ENCODE measurements at places on chromosomes 7 and 10. TPM values are rescaled to one million over a fixed set of nuclear protein-coding genes. Genes with fewer than 3 reads are reported as not detected.

The AKR1C4 gene
- not detected for total RNA-seq

DNA sequence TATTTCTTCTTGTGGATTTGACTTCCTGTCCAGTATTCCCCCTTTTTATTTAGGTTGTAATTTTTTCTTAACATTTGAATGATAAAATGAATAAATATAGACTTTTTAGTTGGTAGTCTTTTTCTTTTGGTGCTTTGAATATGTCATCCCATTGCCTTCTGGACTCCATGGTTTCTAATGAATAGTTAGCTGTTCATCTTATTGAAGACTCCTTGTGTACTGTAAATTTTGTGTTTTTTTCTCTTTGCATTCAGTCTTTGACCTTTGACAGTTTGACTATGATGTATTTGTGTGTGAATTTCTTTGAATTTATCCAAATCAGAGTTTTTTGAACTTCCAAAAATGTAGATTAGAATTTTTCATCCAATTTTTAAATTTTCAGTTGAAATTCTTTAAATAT is 554.3 kb downstream of the NRG3 start:
- DNase-seq: no peak

DNA sequence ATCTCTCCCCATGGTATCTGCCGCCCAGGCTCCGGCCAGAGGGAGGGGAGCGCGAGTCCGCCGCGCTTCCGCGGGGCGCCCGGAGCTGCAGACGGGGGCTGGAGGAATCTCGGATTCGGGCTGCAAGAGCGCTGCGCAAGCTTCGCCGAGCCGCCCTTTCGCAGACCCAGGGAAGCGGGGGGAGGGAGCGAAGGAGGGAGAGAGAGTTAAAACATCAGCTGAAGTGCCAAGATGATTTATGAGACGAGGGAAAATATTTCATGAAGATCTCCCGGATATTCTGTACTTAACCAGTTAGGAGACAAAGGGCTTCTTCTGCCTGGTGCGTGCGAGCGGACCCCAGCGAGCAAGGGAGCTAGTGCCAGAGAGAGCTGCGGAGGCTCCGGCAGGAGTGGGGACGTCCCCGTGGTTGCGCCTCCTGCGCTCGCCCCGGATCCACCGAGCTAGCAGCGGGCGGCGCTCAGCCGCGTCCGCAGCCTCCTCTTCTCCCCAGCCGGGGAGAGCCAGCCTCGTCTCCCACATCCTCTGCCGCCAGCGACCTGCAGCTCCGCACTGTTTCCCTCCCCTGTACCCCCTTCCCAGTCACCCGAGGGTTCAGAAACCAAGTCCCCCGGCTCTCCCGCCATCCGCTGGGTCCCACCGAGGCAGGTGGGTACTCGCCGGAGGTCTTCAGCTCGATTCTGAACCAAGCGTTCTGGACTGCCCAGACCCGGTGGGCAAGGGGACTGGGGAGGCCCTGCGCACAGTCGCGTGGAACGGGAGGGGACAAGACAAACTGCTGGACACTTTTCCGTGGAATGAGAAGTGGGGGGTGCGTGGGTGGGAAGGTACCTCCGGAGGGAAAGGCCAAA is 1.0 kb upstream of the PAX2 start:
- no peak for DNase-seq

- DNase-seq: no peak
Measured at GRCh38 chr10:51344371-51344770, 270.1 kb downstream of the PRKG1 start.

The PRKCQ gene
- total RNA-seq: 0.11 TPM

The CYP17A1 gene
- total RNA-seq: not detected

DNA sequence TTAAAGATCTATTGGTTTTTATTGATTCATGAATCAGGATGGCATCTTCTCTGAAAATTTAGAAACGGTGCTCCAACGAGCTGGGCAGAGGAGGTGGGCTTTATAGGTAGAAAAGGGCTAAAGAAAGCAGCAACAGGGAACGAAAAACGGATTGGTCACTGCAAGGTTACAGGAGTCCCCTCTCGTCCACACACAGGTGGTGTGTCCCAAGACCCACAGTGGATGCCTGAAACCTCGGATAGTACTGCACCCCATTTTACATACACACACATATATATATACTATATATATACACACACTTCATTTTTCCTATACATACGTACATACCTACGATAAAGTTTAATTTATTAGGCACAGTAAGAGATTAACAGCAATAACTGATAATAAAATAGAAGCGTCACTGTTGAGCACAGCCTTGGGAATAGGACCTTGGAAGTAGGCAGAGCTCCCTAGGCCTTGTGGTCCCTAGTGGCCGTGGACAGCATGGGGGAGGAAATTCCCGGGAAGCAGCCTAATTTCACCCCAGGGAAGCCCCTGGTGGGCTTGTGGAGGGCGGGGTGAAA is 737 bp upstream of the NUB1 start:
- no peak for DNase-seq

The SMKR1 gene
- 2.4 TPM for total RNA-seq

The MSS51 gene
- 5.2 TPM for total RNA-seq

DNA sequence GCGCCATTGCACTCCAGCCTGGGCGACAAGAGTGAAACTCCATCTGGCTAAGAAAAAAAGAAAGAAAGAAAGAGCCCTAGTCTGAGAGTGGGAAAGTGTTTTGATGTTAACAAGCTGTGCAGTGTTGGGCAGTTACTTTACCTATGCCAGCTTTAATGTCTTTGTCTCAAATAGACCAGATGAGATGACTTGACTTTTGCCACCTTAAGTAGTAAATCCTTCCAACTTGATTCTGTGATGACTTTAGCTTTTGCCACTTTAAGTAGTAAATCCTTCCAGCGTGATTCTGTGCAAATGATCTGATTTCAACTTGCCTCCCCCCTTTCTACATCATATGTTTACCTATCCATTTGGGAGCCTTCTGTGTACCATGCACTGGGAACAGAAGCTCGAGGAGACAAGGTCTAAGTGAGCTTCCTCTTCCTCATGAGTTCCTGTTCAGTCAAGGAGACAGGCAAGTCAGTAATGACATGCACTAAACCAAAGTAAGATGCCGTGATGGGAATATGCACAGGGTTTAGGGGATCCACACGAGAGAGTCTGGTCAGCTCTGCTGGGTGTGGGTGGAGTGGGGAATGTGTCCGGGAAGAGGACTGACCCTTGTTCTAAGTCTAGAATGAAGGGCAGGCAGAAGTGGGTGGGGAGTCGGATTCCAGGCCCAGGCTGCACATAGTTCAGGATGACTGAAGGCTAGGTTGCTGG is 17.2 kb downstream of the INPP5F start:
- no peak for DNase-seq

GRCh38 chr7:113100121-113100603 is 13.5 kb upstream of the GPR85 start:
- DNase-seq: no peak

GRCh38 chr10:43292755-43293676 is 26.2 kb upstream of the RASGEF1A start:
- DNase-seq: no peak

The ACTR3C gene
- total RNA-seq: 10.1 TPM

- DNase-seq: no peak
Measured at GRCh38 chr7:134662871-134663205, 16.2 kb downstream of the BPGM start.

The ESYT2 gene
- 20.3 TPM for total RNA-seq

DNA sequence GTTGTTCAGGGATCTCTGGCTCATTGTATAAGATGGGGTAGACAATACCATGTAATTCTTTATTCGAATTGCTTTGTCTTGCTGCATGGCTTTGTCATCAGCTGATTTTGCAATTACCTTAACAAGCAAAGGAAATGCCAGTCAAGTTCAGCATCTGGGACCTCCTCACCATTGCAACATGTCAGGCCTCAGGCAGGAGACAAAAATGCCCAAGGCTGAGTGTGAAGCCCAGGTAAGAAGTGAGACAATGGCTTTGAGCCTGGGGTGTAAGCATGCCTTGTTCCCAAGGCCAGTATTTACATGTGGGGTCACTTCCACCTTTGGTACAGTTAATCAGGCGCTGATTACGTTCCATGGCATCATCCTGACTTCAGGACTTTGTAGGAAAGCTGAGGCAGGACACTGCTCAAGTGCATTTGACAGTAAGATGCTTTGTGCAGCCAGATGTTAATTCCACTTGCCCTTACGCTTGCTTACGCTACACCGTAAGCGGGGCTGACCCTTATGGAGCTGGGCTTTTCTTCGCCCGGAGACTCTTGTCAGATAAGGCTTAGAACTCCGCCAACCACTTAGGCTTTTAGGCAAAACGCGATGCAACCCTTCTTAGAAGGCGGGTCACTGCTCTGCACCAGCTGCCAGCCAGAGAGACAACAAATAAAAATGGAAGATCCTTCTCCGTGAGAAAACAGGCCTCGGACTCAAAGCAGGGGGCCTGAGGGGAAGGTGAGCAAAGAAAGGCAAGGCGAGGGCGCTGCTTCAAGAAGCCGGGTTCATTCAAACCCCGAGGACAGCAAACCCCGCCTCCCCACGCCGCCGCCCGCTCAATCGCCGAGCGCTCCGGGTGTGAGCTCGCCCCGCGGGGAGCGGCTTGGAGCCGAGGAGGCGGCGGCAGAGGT is 1.3 kb upstream of the SP4 start:
- no peak for DNase-seq

GRCh38 chr7:3805151-3805550 is 504.1 kb downstream of the SDK1 start:
- no peak for DNase-seq

DNA sequence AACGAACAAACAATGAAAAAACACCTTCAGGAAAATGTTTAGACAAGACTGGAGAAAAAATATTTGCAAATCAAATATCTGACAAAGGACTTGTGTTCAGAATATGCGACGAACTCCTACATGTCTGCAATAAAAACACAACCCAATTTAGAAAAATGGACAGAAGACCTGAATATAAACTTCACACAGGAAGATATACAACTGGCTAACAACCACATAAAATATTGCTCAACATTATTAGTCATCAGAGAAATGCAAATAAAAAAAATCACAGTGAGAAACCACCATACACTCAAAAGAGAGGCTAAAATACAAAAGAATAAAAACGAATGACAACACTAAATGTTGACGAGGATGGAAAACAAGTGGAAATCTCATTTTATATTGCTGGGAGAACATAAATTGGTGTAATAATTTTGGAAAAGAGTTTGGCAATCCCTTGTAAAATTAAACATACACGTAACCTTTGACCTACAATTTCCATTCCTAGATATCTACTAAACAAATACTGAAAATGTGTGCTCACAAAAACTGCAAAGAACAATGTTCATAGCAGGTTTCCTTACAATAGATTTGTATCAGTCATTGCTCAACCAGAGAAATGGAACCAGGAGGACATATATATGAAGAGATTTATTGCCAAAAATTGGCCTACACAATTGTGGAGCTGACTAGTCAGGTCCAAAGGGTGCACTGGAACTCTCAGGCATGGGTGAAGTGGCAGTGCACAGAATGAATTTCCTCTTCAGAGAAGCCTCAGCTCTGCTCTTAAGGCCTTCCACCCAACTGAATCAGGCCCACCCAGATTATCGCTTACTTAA is 82.9 kb upstream of the OGDHL start:
- no peak for DNase-seq

Measured in activated B cell treated with CpG ODN at 0.5 μM for 24 hours (primary cell).